Stimulated activated naive CD4-positive, alpha-beta T cell treated with Interleukin-2 at 50 U/mL for 16 hours (primary cell): ENCODE measurements at places on chromosomes 5 and 9.
A peak's percentile ranks its signal among the peaks of the same experiment; 100 is the strongest.

- no peak for DNase-seq
These were observed 55.1 kb downstream of the HMGCS1 start for GRCh38 chr5:43258116-43258515.

GRCh38 chr9:82893549-82893948 is 169.4 kb downstream of the RASEF start:
- DNase-seq = no peak

DNA sequence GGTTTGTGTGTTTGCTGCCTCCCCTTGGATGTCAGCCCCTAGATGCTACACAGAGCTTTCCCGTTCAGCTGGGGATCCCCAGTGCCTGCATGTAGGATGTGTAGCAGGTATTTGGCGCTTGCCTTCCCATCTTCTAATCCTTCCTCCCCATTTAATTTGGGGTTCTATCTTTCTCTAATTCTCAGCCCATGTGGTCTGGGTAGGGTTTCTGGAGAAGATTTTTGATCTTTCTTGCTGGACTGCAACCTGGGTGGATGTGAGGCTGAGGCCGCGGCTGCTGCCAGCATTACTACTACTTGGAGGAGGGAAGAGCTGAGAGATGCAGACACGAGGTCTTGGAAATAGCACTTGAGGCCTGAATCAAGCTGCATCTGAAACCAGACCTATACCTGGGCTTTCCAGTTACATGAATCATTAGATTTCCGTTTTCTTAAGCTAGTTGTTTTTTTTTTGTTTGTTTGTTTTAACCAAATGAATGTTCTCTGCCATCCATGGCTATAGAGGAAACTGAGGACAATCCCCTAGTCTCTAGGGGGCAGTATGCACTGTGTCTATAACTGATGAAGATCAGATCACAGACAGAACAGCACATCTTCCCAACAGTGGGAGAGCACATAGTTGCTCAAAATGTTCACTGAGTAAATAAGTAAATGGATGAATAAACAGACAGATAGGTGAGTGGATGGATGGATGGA is 178.6 kb downstream of the FGF18 start:
- DNase-seq = no peak

- DNase-seq = no peak
These were observed 121.4 kb downstream of the DOCK8 start for GRCh38 chr9:336039-336438.

GRCh38 chr5:88399561-88399960 is 130.9 kb upstream of the TMEM161B start:
- DNase-seq = no peak

DNA sequence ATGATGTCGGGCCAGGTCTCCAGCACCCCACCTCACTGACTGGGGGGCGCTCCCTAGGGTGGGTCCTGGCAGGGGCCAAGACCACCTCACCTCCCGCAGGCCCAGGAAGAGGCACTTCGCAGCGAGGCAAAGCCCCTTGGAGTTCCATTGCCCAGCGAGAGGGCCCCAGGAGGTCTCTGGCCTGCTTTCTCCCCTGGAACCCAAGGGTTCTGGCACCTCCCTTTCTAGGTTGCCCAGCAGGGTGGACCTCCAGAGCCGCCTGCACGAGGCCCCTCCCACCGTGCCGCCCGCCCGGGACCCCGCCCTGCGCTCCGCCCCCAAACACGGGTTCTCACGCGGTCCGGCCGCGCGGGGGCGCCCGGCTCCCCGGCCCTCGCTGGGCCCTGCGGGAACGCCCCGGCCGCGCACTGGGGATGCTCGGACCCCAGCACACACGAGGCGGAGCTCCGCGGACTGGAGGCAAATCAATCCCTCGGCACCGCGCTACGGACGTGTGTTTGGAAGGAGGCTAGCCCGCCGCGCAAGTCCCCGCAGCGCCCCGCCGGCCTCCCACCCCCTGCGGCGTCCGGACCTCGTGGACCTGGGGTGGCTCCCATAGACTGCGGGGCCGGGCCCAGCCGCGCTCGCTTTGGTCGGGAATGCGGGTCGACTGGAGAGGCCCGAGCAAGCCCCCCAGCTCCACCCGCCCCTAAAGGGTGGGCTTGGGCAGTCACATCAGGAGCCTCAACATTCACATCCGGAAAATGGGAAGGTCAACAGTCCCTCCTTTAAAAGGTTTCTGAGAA is 99.5 kb upstream of the LMX1B start:
- DNase-seq = peak; percentile 47

GRCh38 chr9:108546215-108546614 is 309.6 kb downstream of the ACTL7B start:
- DNase-seq = no peak

DNA sequence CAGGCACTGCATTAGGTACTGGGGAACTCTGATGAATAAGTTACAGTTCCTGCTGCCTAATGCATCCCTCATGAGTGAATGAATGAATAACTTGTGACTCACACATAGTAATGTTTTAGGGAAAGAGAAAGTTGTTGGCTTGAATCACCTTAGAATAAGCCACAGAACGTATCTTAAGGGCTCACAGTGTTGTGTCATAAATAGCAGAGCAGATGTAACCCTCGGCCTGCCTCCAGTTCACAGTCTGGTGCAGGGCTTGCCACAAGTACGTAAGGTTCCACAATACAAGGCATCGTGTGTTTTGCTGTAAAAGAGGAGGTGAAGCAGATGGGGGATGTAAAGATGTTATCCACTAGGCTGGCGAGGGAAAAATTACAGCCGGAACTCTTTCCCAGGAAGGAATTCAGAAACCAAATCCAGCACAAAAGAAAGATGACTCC is 218.7 kb downstream of the TRPM3 start:
- no peak for DNase-seq

GRCh38 chr9:113205861-113206260 is 15.2 kb downstream of the FKBP15 start:
- no peak for DNase-seq

GRCh38 chr5:59367791-59368394 is 525.6 kb downstream of the PDE4D start:
- DNase-seq = peak; percentile 10

DNA sequence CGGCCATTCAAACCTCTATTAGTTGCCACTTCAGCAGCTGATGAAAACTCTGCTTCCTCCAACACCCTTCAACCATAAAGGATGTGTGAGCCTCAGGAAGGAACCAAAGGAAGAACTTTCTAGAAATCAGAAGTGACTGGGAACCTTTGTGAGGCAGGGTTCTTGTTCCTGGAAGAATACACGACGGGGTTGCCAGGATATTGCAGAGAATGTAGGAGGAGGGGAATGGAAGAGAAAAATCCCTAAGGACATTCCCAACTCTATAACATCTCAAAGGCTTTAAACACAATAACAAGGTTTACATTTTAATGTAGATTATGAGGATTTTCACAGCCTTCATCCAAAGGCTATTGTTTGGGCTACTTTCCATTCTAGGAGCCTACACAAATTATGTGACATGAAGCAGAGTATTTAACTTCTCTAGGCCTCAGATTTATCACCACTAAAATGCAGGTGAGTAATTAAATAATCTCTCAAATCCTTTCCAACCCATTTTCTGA is 147.7 kb downstream of the GLIS3 start:
- DNase-seq = no peak

GRCh38 chr5:124212934-124213333 is 533.5 kb downstream of the ZNF608 start:
- DNase-seq = no peak

- no peak for DNase-seq
These were observed 57.2 kb downstream of the DENND1A start for GRCh38 chr9:123872710-123873109.

DNA sequence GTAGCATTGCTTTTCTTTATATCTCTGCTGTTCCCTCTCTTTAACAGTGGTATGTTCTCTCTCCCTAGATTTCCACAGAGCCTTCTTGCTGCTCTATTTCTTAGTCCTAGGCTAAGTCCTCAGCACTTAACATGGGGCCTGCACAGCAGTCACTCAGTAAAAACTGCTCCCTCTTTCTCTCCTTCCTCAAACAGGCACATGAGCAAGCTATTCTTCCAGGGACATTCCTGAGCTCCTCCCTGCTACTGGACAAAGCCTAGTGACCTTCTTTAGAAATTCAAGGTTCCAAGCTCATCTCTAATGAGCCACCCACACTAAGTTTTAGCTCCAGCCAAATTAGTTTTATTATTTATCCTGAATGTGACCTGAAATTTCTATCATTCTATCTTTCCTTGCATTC is 39.5 kb downstream of the TRIM32 start:
- no peak for DNase-seq

DNA sequence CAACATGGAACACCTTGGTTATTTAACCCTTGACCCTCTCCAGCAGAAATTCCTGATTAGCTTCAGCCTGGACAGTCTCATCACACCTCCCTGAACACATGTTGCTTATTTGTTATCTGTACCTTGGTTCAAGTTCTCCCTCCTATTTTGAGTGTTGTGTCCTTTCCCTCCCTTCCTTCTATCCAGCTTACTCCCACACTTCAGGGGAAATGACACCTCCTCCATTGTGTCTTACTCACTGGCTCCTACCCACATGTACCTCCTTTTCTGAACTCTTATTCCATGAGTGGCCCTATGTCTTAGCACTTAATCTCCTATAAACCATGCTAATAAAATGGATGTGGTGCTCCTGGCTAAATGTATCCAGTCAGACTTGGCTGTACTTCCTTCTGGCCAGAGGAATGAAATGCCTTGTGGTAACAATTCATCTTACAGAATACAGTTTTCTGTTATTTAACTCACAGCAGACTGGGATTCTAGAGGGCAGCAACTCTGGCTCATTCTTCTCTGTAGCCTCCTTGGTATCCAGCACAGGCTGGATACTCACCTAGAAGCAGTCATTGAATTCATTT is 11.2 kb downstream of the LIX1 start:
- DNase-seq = no peak

DNA sequence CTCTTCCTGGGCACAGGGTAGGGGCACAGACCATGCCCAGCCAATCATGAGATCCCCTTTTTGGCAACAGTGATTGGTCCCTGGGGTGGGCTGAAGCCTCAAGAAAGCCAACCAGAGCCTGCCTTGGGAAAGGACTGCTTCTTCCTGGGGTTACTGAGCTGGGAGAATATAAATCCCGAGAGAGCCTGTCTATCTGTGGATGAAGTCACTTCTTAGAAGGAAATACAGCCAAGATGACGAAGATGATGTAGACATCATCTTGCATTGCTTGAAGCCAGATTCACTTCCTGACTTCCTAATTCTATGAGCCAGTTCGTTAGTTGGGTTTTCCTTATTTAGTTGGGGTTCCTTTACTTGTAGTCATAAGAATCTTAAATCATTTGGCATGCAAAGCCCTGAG is 50.1 kb upstream of the PWWP2A start:
- no peak for DNase-seq

DNA sequence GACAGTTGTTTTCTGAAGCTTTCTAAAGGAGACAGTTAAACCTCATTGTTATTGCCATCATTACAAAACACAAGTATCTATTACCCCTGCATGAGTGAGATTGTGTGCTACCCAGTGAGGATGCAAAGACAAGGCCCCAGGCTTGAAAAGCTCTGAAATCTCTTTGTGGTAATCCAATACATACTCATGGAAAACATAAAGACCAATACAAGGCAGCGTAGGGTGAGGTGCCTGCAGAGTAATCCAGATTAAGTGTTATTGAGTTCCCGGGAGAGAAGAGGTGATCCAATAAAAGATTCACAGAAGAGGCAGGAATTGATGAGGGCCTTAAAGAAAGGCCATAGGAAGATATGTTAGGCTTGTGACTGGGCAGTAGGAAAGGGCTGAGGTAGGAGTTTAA is 150.1 kb downstream of the MEF2C start:
- DNase-seq = no peak

DNA sequence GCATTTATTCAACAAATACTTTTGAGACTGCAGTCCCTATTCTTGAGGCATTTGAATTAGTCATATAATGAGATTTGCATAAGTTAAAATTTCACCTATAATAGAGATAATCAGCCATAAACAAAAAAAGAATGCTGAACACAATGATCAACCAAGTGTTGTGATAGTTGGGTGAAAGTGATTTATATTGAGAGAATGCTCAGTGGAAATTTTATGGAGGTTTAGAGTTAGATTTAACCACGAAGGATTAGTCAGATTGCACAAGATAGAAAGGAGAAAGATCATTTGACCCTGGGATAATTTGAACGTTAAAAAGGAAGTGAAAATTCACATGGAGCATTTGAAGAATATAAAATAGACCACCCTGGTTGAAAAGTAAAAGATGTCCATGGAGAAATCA is 356.2 kb downstream of the NPR3 start:
- DNase-seq = no peak

GRCh38 chr5:141784529-141784928 is 93.7 kb downstream of the PCDH1 start:
- no peak for DNase-seq

GRCh38 chr9:115328228-115328627 is 210.3 kb upstream of the TNC start:
- no peak for DNase-seq

- DNase-seq = no peak
These were observed 194.6 kb downstream of the MEF2C start for GRCh38 chr5:88688156-88688983.

GRCh38 chr5:22076586-22076985 is 776.6 kb downstream of the CDH12 start:
- no peak for DNase-seq
